Activated CD4-positive, alpha-beta memory T cell treated with anti-CD3 and anti-CD28 coated beads for 36 hours (primary cell): ENCODE measurements at places on chromosomes 5 and 9.
A peak's percentile ranks its signal among the peaks of the same experiment; 100 is the strongest.

GRCh38 chr9:3179711-3180110, 335.8 kb upstream of the PUM3 start:
- DNase-seq = no peak

- no peak for DNase-seq
Measured at GRCh38 chr5:170818232-170818631, 34.7 kb downstream of the GABRP start.

DNA sequence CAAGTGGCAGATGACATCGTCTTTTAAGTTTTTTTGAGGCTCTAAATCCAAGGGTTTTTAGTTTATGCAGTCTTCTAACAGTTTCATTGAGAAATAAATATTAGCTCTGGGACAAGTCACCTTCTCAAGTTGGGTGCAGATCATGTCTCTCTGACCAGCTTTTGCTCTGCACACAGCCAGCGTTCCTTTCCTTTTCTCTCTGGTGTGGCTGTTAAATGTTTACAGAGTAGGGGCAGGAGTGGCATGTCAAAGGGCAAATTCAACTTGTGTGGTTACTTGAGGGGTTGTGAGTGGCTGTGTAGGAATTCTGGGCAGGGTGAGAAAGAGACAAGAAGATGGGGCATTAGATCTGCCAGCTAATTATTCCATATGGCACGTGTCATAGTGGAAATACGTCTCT, 187.5 kb upstream of the HMHB1 start:
- no peak for DNase-seq

GRCh38 chr9:36144309-36145232, 8.0 kb downstream of the GLIPR2 start:
- peak; percentile 47 for DNase-seq

GRCh38 chr5:169091396-169091980, 209.5 kb downstream of the SLIT3 start:
- DNase-seq = no peak

- no peak for DNase-seq
Measured at GRCh38 chr5:50703367-50703666, 36.9 kb downstream of the PARP8 start.

DNA sequence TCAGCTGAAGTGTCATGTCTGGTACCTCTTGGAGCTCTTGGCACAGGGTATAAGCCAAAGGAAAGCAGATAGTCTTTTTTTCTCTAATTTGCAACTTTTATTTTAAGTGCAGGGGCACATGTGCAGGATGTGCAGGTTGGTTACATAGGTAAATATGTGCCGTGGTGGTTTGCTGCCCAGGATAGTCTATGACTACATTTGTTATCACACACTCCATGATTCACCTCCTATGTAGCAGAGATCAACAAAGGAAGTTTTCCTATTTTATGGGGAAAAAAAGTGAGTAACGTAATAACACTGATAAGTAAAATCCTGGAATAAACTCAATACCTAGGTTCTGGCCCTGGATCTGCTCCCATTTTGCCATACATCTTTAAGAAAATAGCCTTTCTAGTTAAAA, 234.6 kb downstream of the CAAP1 start:
- DNase-seq = no peak

GRCh38 chr9:4108754-4109465, 191.0 kb downstream of the GLIS3 start:
- DNase-seq = no peak

- no peak for DNase-seq
Measured at GRCh38 chr9:98576354-98576753, 132.4 kb downstream of the GABBR2 start.

GRCh38 chr5:144598451-144599068, 427.9 kb downstream of the KCTD16 start:
- DNase-seq = no peak

DNA sequence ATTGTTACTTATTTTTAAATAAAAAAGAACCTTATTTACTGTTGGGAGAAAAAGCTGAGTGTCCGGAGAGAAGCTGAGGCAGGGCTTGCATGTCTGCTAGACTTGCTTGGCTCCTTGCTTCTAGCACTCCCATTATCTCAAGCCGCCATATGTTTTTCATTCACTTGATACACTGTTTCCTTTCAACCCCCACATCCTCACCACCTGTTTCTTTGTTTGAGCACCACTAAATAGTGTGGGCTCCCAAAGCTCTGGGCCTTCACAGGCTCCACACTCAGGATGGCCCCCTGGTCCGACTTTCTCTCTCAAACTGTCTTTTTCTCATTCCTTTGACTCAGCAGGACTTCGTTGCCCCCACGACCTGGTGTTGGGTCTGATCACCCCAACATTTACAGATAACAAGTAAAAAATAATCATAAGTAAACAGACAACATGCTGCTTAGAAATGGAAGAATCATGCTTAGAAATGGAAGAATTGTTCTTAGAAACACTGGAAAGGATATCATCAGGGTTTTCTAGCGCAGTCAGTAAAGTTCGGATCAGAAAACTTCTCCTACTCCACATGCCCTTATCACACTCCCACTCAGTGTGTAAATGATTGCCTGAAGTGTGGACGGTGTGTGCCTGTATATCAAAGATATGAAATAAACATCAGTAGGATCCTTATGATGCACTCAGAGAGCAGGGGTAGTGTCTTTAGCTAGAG, 58.5 kb downstream of the APTX start:
- no peak for DNase-seq

DNA sequence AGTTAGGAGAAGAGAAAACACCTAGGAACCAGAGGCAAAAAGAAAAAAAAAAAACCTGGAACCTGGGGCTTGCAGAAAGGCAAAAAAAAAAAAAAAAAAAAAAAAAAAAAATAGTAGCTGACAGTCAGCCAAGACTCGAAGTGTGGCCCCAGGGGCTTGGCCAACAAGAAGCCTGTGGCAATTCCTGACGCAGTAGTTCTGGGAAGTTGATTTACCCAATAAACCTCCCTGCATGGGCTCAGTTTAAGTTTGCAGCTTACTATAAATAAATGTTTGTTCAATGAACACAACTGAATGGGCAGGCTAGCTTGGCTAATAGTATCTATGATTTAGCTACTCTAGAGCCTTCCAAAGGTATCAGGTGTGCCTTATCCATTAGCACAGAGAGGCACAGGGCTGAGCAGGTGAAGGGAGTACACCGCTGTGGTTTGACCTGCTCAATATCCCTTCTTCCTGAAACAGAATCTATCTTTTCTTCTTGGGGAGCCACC, 21.3 kb upstream of the GLRX start:
- DNase-seq = no peak

DNA sequence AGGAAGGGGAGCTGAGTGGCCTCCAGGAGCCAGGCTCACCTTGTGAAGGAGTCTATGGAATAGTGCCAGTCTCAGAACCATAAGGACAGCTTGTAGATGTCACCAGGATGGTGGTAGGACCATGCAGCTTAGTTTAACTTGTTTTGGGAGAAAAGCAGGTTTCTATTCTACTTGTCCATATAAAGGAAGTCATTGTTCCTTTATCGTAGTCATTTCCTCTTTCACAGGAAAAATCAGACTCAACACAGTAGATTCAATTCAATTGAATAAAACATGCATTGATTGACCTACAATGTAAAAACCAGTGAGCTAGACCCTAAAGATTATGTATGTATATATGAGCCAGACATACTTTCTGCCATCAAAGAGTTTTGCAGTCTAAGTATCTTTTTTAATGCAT, 53.3 kb downstream of the MEGF10 start:
- DNase-seq = no peak

- DNase-seq = peak; percentile 75
Measured at GRCh38 chr9:111661150-111661801, at the start of gene GNG10. Gene GNG10, plus strand, starts transcription at chr9:111661605. Its CDS starts 30 bp downstream, at chr9:111661635.

DNA sequence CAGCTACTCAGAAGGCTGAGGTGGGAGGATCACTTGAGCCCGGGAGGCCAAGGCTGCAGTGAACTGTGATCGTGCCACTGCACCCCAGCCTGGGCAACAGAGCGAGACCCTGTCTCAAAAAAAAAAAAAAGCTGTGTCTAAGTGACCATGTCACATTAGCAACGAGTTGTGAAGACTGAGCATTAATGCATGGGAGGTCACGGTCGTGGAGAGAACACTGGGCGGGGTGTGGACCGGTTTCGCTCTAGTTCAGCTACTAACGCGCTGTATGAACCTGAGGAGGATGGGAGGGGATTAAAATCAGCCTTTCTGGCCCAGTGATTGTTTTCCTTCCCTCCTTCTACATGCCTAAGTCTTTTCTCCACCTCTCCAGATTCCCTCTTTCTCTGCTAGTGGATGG, 56.7 kb upstream of the CARTPT start:
- no peak for DNase-seq

DNA sequence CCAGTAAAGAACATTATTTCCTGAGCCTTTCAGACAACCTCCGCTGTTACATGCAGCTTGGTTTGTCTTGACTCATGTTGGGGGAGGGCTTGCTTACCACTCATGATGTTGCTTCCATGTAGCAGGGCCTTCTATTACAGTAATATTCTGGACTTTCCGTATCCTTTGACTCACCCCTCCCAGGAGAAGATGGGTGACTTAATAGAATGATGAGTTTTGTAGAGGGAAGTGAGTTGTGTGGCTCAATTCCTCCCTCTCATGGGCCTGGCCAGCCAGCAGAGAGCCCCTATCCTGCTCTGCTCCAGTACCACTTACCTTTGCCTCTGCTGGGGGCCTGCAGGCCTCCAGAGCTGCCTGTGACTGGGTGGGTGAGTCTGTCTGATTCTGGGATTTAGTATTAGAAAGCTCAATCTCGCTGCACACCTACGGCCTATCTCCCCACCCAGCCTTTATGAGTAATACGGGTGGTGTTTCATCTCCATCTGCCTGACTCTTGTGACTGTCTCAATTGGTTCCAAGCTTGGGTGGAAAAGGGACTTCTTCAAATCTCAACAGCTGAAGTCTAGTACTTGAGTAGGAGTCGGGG, 52.6 kb upstream of the KLF9 start:
- DNase-seq = peak; percentile 72

GRCh38 chr5:151733358-151734063, 24.9 kb downstream of the ATOX1 start:
- DNase-seq = no peak

DNA sequence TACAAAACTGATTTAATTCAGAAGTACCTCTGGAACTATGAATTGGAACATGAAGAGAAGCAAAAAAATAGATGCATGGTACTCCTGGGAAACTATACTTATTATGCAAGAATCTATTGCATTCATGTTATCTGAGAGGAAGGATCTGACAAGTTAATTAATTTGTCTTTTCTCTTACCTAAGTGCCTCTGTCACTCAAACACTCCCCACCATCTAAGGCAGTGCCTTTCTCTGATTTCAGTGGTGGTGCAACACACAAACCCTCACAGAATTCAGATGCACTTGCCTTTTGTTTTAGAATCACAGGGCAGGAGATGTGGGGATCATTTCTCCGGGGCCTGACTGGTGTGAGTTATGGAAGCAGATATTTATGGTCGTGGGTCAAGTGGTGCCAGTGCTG, 52.5 kb upstream of the C9orf72 start:
- no peak for DNase-seq

- no peak for DNase-seq
Measured at GRCh38 chr5:100553209-100553608, 18.0 kb downstream of the FAM174A start.

- DNase-seq = peak; percentile 25
Measured at GRCh38 chr5:50593681-50594080, 72.8 kb upstream of the PARP8 start.

- DNase-seq = no peak
Measured at GRCh38 chr5:167271511-167271910, 1019.9 kb upstream of the WWC1 start.

DNA sequence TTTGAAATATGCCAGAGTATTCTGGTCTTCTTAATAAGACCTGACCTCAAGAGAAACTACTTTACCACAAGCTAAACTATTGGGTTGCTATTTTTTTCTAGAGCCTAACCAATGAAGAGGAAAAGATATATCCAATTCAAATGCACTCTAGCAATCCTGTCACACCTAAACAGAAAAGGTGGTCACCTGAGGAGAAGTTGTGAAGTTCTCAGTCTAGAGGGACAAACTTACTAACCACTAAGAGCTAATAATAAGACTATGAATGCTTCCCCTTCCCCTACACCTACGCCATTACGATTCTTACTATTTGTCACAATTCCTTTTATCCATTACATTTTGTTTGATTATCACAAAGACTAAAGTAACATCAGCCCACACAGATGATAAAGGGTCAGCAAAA, 29.7 kb downstream of the RLN2 start:
- no peak for DNase-seq

GRCh38 chr9:82558346-82558745, 504.6 kb downstream of the RASEF start:
- no peak for DNase-seq

DNA sequence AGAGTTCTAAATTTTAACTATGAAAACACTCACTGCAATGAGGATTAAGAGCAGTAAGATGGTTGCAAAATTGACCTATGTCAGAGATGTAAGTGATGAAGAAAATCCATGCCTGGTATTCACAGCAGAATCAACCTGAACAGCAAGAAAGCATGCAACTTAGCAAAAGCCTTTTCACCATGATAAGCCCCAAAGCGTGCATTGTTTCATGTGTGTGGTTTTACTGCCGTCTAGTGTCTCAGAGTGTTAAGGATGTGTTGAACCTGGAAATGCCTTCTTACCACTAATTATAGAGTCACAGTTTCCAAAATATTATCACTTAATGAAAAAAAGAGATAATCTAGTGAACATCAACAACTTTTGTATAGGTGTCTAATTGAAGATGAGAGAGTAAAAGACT, 415.2 kb upstream of the TRPC7 start:
- no peak for DNase-seq

GRCh38 chr5:39256477-39257235, 37.3 kb upstream of the FYB1 start:
- DNase-seq = no peak

DNA sequence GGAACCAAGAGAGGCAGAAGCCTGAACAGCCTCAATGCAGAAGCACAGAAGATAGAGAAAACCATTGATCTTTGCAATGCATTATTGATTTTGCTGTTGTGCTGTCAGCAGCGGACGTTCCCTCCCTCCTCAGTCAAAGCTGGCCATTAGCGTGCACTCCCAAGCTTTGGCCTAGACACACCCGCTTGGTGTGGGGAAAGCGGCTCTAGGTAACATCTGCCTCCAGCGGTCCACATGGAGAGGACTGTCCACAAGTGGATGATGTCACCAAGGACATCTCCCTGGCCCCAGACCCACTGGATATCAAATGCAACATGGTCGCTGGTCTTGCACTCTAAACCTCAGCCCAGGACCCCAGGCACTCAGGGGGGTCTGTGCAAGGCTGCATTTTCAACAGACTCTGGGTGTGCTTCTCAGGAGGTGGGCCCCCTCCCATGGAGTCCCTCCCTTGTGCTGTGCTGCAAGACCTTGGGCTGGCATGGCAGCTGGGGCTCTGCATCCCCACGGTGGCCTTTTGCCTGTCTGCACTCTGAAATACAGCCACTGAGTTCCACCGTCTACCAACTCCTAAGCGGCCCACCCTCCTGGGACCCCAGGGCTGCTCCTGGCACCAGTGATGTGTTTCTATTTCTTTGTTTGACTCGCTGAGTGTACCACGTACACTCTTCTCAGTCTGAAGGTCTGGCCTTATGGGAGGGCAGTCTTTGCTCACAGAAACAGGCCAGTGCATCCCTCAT, 1.9 kb downstream of the SEMA4D start:
- no peak for DNase-seq

DNA sequence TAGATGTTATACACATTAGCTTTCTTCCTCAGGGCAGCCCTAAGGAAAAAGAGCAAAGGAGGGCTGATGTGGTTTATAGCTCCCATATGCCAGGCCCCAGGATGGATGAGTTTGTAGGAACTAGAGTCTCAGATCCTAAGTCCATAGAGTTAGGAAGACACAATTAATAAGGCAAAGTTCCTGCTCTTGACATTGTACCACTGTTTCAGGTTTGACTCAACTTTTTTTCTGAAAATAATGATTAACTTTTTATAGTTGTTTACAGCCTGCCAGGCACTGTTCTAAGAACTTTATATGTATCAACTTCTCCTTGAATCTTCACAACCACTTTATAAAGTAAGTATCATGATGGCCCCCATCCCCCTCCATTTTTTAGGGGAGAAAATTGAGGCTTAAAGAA, 339.5 kb downstream of the PDE4D start:
- DNase-seq = no peak
